Immature natural killer cell (primary cell): ENCODE measurements at places on chromosomes 1 and 21.

DNA sequence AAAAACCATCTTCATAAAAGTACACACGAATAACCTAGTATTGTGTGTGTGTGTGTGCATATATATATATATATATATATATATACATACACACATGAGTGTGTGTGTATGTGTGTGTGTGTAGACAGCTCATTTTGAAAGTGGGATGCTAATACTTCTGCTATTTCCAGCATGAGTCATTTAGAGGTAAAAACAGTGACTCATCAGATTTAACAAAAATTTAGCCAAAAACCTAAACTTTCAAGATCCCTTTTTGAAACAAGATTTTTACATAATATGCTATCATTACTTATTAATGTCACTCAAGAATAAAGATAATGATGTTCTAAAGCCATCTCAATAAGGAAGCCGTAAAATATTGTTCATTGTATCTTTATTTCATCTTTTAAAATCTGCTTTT is 35.6 kb upstream of the ADGRL4 start:
- no peak for DNase-seq

- no peak for DNase-seq
Measured at GRCh38 chr21:16124378-16125138, 394.8 kb downstream of the USP25 start.

GRCh38 chr1:90809093-90809492 is 92.0 kb upstream of the BARHL2 start:
- no peak for DNase-seq

- DNase-seq: no peak
Measured at GRCh38 chr1:205416322-205416721, 5.5 kb downstream of the LEMD1 start.

GRCh38 chr1:220783453-220783852 is 3.3 kb upstream of the MTARC1 start:
- DNase-seq: no peak

DNA sequence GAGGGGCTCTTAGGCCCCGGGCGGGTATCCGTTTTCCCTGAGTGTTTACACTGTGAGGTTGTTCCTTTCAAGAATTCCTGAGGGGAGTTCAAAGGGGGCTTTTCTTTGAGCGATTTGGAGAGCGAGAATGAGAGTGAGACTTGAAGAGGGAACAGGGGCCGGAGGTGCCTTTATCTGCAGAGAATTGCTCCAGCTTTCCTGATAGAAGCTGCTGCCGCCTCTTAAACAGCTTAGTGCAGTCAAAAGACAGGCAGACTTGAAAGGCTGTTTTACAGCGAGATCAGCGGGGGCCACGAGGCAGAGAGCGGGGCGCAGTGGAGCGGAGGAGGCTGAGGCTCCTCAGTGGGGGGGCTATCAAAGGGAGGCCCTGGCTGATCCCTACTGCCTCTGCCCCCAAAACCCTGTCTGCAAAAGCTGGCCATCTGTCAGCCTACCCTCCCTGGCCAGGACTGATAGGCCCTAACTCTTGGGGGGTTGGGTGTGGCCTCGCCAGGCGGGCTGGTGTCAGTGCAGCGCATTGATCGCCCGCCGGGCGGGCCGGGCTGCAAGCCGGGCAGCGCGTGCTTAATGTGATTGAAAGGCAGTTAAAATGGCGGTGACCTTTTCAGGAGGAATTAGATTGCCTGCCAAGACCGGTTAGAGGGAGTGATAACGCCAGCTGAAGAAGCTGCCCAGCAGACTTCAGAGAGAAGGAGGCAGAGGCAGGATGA is 36.4 kb downstream of the TMEM53 start:
- DNase-seq: no peak

DNA sequence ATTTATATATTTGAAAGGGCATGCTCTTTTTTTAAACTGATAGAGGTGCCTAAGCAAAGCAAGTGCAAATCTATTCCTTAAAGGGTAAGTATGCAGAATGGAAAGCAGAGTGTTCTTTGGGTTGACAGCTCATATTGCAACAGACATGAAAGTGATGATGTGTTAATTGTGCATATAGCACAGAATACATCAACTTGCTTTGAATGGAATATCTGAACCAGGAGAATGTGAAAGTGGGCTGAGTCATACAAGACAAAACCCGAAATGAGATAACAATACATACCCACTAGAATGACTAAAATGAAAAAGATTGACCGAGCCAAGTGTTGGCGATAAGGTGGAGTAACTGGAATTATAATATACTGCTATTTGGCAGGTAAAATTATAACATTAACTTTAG is 4.3 kb downstream of the CR1 start:
- DNase-seq: no peak

GRCh38 chr21:33578959-33579542 is 9.4 kb downstream of the DONSON start:
- no peak for DNase-seq

DNA sequence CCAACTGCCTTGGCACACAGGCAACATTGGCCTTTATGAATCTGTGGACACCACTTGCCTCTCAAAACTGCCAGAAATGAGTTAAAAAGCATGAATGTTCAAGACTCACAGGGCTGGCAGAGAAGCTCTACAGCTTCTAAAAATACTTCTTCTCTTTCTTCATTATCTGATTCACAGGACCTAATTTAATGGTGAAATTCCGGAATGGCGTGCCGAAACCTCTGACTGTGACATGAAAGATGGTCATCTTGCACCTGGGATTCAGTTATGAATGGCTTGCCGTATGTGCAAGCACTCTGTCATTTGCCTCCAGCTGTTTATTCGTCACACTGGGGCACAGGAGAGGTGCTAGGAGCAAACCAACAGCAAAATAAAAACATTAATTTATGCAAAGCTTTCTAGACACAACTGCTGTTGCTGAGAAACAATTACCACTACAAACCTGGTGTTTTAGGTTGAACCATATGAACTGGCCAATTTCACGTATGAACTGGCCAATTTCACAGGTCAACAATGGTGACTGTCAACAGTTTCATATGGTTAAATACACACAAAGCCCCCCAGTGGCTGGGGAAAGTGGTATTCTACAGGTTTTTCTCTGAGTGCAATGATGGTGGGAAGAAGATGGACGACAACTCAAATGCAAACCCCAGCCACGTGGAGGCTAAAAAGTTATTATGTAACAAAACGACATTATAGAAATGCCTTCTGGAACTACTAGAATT is 648.3 kb downstream of the KIF26B start:
- DNase-seq: no peak

DNA sequence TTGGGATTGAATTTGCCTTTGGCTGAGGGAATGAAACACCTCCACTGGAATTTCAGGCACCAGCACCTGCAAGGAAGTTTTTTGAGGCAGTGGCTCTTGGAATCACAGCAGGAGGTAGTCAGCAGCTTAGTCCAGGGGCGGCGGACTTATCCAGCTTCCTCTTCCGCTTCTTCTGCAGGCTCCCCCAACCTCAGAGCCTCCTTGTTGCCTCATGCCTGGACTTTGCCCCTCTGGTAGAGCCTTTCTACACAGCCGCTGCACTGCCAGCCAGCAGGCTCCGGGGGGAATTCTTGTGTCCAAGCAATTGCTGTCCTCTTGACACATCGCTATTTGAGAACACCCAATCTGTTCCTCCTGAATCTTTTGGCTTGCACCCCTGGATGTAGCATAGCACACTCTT is 4.4 kb upstream of the RHEX start:
- DNase-seq: no peak

GRCh38 chr21:37552496-37553029 is 186.0 kb downstream of the DYRK1A start:
- no peak for DNase-seq

DNA sequence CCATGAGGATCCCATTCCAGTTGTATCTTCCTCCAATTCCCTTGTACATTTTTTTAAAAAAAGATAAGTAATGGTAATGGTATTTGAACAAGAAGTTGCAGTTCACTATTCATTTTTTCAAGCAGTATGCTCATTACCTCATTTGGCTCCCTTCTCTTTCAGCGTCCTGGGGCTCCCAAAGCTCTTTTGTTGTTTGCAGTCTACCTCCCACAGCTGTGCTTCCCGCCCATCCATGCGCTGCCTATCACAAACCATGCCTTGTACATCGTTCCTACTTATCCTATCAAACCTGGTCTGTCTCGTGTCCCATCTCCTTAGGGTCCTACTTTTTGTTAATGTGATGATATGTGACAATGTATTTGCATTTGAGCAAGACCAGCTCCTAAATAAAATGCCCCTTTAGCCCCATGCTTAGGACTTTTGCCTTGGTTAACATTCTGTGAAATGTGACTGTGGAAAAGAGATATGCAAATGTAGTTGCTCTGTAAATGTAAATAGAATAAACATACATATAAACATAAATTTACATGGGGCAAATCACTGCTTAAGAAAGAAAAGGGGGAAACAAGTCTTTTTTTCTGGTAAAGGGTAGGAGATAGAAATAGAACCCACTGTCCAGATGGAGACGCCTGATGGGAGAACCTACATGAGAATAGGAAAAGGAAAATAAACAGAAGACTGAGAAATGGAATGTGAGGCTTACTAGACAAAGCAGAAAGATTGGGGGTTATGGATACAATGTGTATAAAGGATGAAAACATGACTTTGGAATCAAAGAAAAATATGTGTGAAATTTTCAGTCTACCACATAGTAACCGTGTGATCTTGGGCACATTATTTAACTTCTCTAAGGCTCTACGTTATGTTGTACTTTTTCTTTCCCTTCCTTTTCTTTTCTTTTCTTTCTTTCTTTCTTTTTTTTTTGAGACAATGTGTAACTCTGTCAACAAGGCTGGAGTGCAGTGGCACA is 59.8 kb upstream of the PLXNA2 start:
- no peak for DNase-seq

- no peak for DNase-seq
Measured at GRCh38 chr1:175602026-175602585, 141.3 kb downstream of the TNR start.

DNA sequence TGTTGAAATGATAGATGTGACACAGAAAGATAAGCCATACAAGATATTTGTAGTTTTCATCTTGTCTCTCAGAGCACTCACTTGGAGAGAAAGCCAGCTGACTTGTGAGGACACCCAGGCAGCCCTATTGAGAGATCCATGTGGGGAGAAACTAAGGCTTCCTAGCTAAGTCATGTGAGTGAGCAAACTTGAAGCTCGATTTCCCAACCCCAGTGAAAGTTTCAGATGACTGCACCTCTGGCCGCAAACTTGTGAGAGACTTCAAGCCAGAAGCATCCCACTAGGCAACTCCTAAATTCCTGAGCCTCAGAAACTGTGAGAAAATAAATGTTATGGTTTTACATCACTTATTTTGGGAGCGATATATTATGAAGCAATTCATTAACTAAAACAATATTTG is 832.3 kb downstream of the LTN1 start:
- no peak for DNase-seq

GRCh38 chr1:160438935-160439334 is 38.6 kb downstream of the VANGL2 start:
- no peak for DNase-seq

DNA sequence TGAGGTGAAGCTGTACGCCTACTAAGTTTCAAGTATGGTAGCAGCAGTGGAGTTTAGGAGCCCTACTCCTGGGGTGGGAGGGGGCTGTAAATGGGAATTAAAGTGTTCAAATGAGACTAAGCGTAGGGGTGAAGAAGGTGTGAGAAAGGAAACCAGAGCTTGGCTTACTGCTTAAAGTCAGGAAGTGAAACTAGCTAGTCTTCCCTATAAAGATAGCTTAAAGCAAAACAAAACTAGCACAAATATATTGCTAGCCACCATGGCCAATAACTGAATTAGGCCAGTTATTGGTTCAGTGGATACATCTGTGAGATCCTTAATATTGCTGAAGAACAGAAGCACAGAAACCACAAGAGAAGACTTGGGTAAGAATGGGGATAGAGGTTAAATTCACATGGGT is 492.2 kb upstream of the PKN2 start:
- DNase-seq: no peak

GRCh38 chr1:71438626-71439025 is 357.8 kb upstream of the ZRANB2 start:
- no peak for DNase-seq

DNA sequence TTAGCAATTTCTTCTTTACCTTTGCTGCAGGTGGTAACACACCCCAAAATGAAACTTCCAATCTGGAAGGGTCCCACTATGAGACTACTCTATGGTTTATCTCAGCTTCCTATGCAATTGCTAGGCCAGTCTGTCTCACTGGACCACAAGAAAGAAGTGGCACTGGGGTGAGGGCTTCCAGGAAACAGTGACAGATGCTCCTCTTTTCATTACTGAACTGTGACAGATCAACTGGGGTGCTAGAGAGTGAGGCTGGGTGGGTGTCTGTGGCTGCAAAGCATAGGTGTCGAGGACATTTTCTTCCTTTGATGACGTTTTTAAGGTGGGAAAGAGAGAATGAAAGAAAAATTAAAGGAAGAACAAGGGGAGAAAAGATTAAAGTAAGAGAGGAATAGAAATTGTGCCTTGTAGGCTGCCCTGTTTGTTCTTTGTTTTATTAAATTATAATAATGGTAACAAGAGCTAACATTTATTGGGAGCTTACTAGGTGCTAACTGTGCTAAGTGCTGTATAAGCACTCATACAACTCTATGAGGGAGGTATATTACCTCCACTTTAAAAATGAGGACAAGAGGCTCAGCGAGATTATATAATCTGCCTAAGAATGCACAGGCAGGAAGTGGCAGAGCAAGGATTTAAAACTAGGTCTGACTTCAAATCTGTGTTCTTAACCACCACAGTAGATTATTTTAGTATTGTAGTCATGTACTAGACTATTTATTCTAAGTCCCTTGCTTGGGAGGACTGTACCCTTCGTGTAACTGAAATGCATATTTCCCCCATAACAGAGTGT is 27.8 kb upstream of the DMRTA2 start:
- peak; percentile 50 for DNase-seq

DNA sequence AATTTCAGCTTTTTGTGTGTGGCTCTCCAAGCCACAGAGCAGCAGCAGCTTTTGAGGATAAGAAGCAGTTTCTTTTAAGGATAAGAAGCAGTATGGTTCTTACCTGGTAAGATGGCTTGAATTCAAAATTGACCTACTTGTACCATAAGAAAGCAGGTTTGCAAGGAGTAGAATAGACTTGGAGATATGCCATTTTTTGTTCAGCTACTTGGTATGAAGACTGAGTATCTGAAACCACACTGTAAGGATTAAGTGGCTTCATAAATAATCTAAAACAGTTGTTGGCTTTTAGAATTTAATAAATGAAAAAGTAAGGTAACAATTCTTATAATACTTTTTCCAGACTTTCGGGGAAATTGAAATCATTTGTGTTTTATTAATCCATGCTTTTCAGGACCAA is 74.2 kb downstream of the ATF6 start:
- DNase-seq: no peak
